Activated CD8-positive, alpha-beta memory T cell treated with anti-CD3 and anti-CD28 coated beads, Interleukin-2, amount 10 ng/mL, durations not matched to agents 7 days and 5 days (primary cell): ENCODE measurements at places on chromosomes 7 and 10. TPM values are rescaled to one million over a fixed set of nuclear protein-coding genes. Genes with fewer than 3 reads are reported as not detected.

GRCh38 chr7:40474790-40475680 is 340.2 kb downstream of the SUGCT start:
- H3K27ac ChIP-seq = no peak overlapping the region
- DNase-seq = no peak
- H3K27me3 ChIP-seq = no peaks in the 10 kb centered on the region
- no peak overlapping the region for H3K4me3 ChIP-seq
- H3K36me3 ChIP-seq = no peaks in the 10 kb centered on the region

VIPR2 gene
- total RNA-seq = 0.05 TPM

DNA sequence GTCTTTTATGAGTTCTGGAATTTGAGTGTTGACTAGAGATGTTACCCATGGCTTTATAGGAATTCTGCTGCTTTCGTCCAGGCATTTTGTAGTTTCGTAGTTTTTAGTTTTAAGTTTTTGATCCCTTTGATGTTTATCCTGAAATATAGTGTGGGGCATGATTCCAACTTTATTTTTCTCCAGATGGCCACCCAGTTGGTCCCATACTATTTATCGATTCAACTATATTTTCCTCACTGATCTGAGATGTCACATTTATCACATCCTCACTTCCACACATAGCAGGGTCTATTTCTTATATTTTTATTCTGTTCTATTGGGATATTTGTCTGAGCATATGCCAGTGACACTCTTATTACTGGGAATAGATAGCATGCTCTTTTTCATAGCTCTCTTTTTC is 33.9 kb downstream of the ADRA2A start:
- H3K27ac ChIP-seq = no peak overlapping the region
- DNase-seq = no peak
- H3K4me1 ChIP-seq = peaks cover 7% of the 10 kb centered on the region

TRPV6 gene
- total RNA-seq = not detected

MAT1A gene
- not detected for total RNA-seq

GRCh38 chr10:45371560-45371959 is 2.5 kb upstream of the ALOX5 start:
- H3K36me3 ChIP-seq = no peaks in the 10 kb centered on the region
- H3K27ac ChIP-seq = no peak overlapping the region
- no peak for DNase-seq
- peaks cover 19% of the 10 kb centered on the region for H3K4me1 ChIP-seq
- H3K4me3 ChIP-seq = no peak overlapping the region

GRCh38 chr7:28955718-28956607 is 2.2 kb downstream of the TRIL start:
- no peak for DNase-seq
- H3K27ac ChIP-seq = no peak overlapping the region
- no peak overlapping the region for H3K4me3 ChIP-seq

DNAJC9 gene
- total RNA-seq = 65.1 TPM

DNA sequence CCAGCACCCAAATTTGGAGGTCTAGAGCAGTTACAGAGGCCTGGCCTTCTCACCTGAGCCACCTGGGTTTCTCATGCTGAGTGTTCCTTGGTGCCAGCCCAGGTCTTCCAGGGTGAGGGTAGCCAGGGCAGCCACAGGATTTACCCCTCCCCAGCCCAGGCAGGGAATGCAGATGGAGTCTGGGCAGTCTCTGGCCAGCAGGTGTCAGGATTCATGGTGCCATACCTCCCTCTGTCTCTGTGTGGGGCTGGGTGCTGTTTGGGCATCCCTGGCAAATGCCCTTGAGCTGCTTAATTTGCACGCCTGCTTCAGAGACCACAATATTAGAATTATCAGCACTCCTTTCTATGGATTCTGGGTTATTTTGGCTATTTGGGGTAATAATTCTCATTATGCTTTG is 246.7 kb downstream of the GFRA1 start:
- H3K4me3 ChIP-seq = no peak overlapping the region
- no peaks in the 10 kb centered on the region for H3K4me1 ChIP-seq
- H3K36me3 ChIP-seq = no peaks in the 10 kb centered on the region
- no peaks in the 10 kb centered on the region for H3K27me3 ChIP-seq

HYAL4 gene
- total RNA-seq = not detected

- H3K4me3 ChIP-seq = no peak overlapping the region
- H3K27ac ChIP-seq = no peak overlapping the region
- peaks cover 5% of the 10 kb centered on the region for H3K27me3 ChIP-seq
- H3K4me1 ChIP-seq = peaks cover 6% of the 10 kb centered on the region
Measured at GRCh38 chr7:4634166-4634565, 47.9 kb upstream of the FOXK1 start.

- H3K4me3 ChIP-seq = no peak overlapping the region
- H3K36me3 ChIP-seq = no peaks in the 10 kb centered on the region
- peak; percentile 47 for DNase-seq
- H3K27me3 ChIP-seq = peaks cover 5% of the 10 kb centered on the region
- H3K27ac ChIP-seq = no peak overlapping the region
Measured at GRCh38 chr7:39507866-39508551, 58.2 kb upstream of the YAE1 start.

DNA sequence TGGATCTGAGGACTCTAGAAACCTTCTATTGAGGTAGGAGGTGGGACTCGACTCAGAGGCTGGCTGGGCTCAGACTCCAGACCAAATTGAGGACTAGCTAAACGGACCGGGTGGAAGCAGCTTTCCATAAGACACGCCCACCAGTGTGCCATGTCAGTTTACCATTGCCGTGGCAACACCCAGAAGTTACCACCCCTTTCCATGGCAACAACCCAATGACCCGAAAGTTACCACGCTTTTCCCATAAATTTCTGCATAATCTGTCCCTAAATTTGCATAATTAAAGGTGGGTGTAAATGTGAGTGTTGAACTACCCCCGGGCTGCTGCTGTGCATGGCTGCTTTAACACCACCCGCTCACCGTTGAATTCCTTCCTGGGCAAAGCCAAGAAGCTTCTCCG is 58.9 kb downstream of the MICALL2 start:
- no peak overlapping the region for H3K27ac ChIP-seq
- peaks cover 33% of the 10 kb centered on the region for H3K27me3 ChIP-seq
- peaks cover 2% of the 10 kb centered on the region for H3K4me1 ChIP-seq
- H3K4me3 ChIP-seq = no peak overlapping the region

GRCh38 chr10:52332815-52333214 is 18.7 kb downstream of the DKK1 start:
- no peaks in the 10 kb centered on the region for H3K4me1 ChIP-seq
- H3K27ac ChIP-seq = no peak overlapping the region
- no peak overlapping the region for H3K4me3 ChIP-seq
- no peak for DNase-seq
- no peaks in the 10 kb centered on the region for H3K27me3 ChIP-seq

OPN4 gene
- total RNA-seq = not detected

GRCh38 chr7:25628446-25628845 is 400.2 kb upstream of the NPVF start:
- no peaks in the 10 kb centered on the region for H3K36me3 ChIP-seq
- H3K4me3 ChIP-seq = no peak overlapping the region
- H3K27me3 ChIP-seq = peaks cover 11% of the 10 kb centered on the region
- H3K4me1 ChIP-seq = no peaks in the 10 kb centered on the region

- DNase-seq = no peak
- no peaks in the 10 kb centered on the region for H3K4me1 ChIP-seq
- H3K36me3 ChIP-seq = no peaks in the 10 kb centered on the region
- no peaks in the 10 kb centered on the region for H3K27me3 ChIP-seq
Measured at GRCh38 chr7:124009321-124009720, 23.5 kb downstream of the TMEM229A start.
